ENCODE measurements at places on chromosomes 12 and 14. TPM values are rescaled to one million over a fixed set of nuclear protein-coding genes. Genes with fewer than 3 reads are reported as not detected.

Gene ATXN7L3B
- 26.1 TPM for total RNA-seq

Gene IL31
- total RNA-seq, result not detected

Gene CLEC7A
- total RNA-seq, result 75.7 TPM

Gene SCN8A
- total RNA-seq, result 0.26 TPM

Gene SIX4
- 3.6 TPM for total RNA-seq

Gene HCAR1
- total RNA-seq, result 0.55 TPM

Gene CRACR2A
- 6.5 TPM for total RNA-seq

Gene SLC10A1
- total RNA-seq, result not detected

Gene CDCA3
- 2.0 TPM for total RNA-seq

Gene KRT77
- not detected for total RNA-seq

Gene LGR5
- total RNA-seq, result 0.82 TPM

Gene FZD10
- total RNA-seq, result 0.82 TPM

Gene CAPZA3
- not detected for total RNA-seq

Gene NTN4
- total RNA-seq, result 81.5 TPM

Gene CLEC6A
- 0.32 TPM for total RNA-seq

Gene DHRS2
- 0.55 TPM for total RNA-seq

Gene PRH2
- total RNA-seq, result not detected

Gene ANKRD33
- total RNA-seq, result not detected

Gene TMEM119
- 50.5 TPM for total RNA-seq

Gene PTGDR
- total RNA-seq, result 0.97 TPM

Gene ZNF641
- 20.8 TPM for total RNA-seq

Gene CMTM5
- 2.0 TPM for total RNA-seq

Gene MMP19
- total RNA-seq, result 49.3 TPM

Gene ASCL1
- total RNA-seq, result 0.34 TPM
